ENCODE measurements at places on chromosomes 4 and X. TPM values are rescaled to one million over a fixed set of nuclear protein-coding genes. Genes with fewer than 3 reads are reported as not detected.
A peak's percentile ranks its signal among the peaks of the same experiment; 100 is the strongest.

Gene GC
- total RNA-seq = 5.5 TPM

Gene NDNF
- total RNA-seq = 8.1 TPM

Gene SLIT2
- total RNA-seq = 14.7 TPM

Gene GATA1
- total RNA-seq = not detected

GRCh38 chr4:180059216-180059881 lies 2183.9 kb upstream of the TENM3 start:
- no peak overlapping the region for H3K27ac ChIP-seq
- DNase-seq = peak; percentile 36
- H3K36me3 ChIP-seq = no peaks in the 10 kb centered on the region
- peak overlapping the region; percentile 57 for H3K4me3 ChIP-seq
- H3K27me3 ChIP-seq = peaks cover 30% of the 10 kb centered on the region
- H3K4me1 ChIP-seq = peaks cover 26% of the 10 kb centered on the region

DNA sequence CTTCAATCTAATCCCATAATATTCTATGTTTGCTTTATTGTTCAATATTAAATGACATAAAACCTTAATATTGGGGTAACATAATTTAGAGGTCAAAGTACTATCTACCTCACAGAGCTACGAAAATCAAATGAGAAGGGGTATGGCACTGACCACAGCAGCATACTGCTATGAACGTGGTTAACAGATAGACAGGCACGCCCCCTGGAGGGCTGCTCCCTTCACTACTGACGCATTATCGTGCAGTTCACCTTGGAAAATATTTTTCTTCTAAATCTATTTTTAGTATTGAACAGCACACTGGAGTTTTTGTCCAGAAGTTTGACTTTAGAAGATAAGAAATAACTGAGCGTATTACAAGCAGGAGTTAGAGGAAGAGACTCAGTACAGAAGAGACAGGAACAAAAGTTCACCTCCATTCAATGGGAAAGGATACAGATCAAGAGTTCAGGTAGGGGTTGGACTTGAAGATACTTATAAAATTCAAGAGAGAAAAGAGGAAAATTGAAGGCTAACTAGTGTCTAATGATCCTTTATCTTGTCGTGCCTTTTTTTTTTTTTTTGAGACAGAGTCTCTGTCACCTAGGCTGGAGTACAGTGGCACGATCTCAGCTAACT lies 22.7 kb downstream of the MAP9 start:
- H3K27ac ChIP-seq = no peak overlapping the region
- H3K4me1 ChIP-seq = no peaks in the 10 kb centered on the region
- H3K4me3 ChIP-seq = no peak overlapping the region
- H3K27me3 ChIP-seq = no peaks in the 10 kb centered on the region
- H3K36me3 ChIP-seq = peaks cover 14% of the 10 kb centered on the region

GRCh38 chrX:111260451-111260850 lies 9.8 kb downstream of the CAPN6 start:
- peaks cover 4% of the 10 kb centered on the region for H3K27me3 ChIP-seq
- H3K36me3 ChIP-seq = no peaks in the 10 kb centered on the region
- DNase-seq = no peak
- no peak overlapping the region for H3K4me3 ChIP-seq

DNA sequence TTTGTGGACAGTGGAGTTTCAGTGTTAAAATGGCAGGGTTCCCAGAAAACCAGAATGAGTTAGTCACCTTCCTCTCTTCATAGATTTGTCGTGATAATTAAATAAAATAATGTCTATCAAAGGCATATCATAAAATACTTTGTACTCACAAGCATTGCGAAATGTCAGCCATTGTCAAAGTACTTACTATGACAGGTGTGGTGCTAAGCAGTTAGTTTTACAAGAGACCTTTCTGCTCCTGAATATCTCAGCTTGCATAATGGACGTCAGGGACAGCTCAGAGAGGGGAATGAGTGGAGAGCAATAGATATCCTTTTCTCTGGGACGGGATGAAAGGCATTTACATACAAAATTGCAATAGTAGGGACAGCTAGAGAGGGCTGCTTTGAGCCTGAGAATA lies 560.9 kb downstream of the KCNIP4 start:
- H3K4me3 ChIP-seq = no peak overlapping the region
- H3K36me3 ChIP-seq = no peaks in the 10 kb centered on the region
- H3K27ac ChIP-seq = no peak overlapping the region
- H3K4me1 ChIP-seq = no peaks in the 10 kb centered on the region

DNA sequence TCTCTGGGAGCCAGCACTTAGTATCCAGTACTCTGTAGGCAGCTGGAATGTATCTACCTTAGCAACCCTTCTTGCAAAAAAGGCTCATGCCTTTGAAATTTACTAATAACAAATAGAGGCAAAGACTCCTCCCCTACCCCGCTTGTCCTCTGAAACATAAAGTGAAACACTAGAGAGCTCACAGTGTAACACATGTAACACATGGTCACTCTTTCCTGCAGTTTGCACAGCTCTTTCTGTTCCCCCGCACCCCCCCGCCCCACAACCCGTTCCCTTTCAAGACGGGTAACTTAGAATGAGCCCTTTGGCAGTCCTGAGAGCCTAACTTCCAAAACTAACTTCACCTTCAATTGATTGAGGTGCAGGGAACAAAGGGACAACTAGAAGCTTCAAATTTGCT lies 6.0 kb upstream of the BCORL1 start:
- H3K4me1 ChIP-seq = no peaks in the 10 kb centered on the region
- DNase-seq = no peak
- H3K36me3 ChIP-seq = no peaks in the 10 kb centered on the region
- H3K27ac ChIP-seq = no peak overlapping the region
- H3K4me3 ChIP-seq = no peak overlapping the region

DNA sequence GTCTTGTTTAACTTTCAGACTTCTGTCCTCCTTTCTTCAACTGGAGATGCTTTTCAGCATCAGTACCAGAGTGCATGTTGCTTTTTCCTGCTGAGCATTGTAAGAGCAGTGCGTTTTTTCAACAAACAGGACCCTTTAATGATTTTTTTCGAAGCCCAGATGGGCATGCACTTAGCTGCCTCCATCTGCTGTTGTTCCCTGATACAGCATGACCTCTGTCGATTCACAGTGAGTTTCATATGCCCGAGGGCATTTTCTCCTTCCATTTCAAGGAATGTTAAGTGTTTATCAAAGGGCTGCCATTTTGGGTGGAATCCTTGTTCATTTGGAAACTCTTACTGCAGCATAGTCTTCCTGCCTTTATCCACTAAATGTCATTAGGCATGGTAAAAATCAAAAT lies 428.6 kb downstream of the DTHD1 start:
- no peak overlapping the region for H3K4me3 ChIP-seq
- no peak overlapping the region for H3K27ac ChIP-seq
- H3K36me3 ChIP-seq = no peaks in the 10 kb centered on the region
- H3K27me3 ChIP-seq = no peaks in the 10 kb centered on the region

All from stomach (tissue), 19 donors.